Retinal pigment epithelial cell (primary cell): ENCODE measurements at places on chromosomes 7 and 10.
A peak's percentile ranks its signal among the peaks of the same experiment; 100 is the strongest.

GRCh38 chr7:127437241-127437640 is 44.7 kb upstream of the ZNF800 start:
- no peak for DNase-seq

DNA sequence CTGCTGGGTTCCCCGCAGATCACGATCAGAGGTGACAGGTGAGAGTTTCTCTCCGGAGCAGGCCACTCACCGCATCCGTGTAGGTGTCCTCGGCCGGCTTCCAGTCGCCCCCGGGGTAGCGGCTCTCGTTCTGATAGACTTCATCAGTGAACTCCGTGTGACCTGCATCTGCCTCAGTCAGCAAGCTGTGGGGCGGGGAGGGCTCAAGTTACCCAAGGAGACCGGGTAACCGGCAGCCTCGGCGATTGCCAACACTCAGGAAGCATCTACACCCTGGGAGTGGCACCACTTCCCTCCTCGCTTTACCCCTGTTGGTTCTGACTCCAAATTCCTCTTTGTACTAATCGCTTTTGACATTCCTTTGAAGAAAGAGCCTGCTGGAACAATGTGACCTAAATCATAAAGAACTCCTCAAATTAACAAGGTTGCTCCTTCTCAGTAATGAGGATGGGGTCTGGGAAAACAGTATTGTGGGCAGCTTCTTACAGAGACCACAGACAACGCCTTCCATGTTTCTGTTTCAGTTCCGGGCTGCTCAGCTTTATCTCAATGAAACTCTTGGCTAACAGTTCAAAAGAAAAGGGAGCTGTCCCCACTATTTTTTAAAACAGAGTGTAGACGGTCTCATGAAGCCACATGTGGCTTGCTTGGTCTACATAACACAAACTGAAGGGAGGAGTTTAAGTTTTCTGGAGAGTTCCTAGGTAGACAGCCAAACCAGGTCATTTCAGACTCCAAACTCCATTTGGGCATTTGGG is 118.1 kb downstream of the MYOF start:
- DNase-seq: peak; percentile 73

GRCh38 chr10:13382703-13383398 is 34.8 kb upstream of the SEPHS1 start:
- DNase-seq: no peak

- DNase-seq: no peak
Observed at GRCh38 chr10:122357685-122358084, 16.8 kb upstream of the PLEKHA1 start.

- no peak for DNase-seq
Observed at GRCh38 chr7:153190452-153190851, 430.9 kb downstream of the ACTR3B start.

- DNase-seq: no peak
Observed at GRCh38 chr10:131844529-131845084, 56.2 kb upstream of the PPP2R2D start.

- DNase-seq: no peak
Observed at GRCh38 chr7:152909280-152909679, 149.7 kb downstream of the ACTR3B start.

GRCh38 chr10:64196638-64197315 is 675.6 kb downstream of the REEP3 start:
- no peak for DNase-seq

DNA sequence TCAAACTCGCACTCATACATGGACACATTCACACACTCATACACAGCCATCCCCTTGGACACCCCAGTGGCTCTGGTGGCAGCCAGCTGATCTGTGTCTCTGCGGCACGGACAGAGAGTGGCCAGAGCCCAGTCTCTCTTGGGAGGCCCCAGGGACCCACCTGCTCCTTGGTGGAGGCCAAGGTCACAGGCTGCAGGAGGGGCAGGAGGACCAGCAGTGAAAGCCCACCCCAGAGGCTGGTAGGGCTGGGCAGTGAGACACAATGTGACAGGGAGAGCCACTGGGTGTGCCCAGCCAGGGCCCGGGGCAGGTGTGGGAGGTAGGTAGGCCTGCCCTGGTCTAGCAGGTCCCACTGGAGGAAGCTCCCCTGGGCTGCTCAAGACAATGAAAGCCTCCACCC is 18.5 kb downstream of the SHH start:
- no peak for DNase-seq

GRCh38 chr10:29766753-29767152 is 132.0 kb upstream of the SVIL start:
- DNase-seq: no peak

- DNase-seq: no peak
Observed at GRCh38 chr7:128217967-128218652, 23.0 kb upstream of the LEP start.

DNA sequence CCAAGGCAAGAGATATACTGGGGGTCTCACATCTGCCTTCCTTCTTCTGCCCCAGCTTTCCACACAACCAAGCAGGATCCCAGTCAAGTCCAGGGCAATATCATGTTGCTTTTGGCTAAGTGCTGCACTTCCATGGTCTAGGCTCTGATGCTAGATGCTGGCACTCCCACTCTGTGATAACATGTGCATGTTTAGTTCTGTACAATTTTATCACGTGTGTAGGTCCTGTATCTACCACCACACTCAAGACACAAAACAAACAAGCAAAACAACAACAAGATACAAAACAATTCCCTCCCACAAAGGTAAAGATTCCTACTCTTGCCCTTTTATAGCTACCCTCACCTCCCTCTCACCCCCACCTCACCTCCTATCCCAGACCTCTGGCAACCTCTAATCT is 105.6 kb upstream of the HABP2 start:
- DNase-seq: no peak
